ENCODE measurements at places on chromosomes 11 and 22.

GRCh38 chr11:30381879-30382278 lies 59.0 kb downstream of the ARL14EP start:
- no peaks in the 10 kb centered on the region for H3K27me3 ChIP-seq
- H3K36me3 ChIP-seq, result no peaks in the 10 kb centered on the region
- H3K27ac ChIP-seq, result no peak overlapping the region
- H3K4me3 ChIP-seq, result no peak overlapping the region

DNA sequence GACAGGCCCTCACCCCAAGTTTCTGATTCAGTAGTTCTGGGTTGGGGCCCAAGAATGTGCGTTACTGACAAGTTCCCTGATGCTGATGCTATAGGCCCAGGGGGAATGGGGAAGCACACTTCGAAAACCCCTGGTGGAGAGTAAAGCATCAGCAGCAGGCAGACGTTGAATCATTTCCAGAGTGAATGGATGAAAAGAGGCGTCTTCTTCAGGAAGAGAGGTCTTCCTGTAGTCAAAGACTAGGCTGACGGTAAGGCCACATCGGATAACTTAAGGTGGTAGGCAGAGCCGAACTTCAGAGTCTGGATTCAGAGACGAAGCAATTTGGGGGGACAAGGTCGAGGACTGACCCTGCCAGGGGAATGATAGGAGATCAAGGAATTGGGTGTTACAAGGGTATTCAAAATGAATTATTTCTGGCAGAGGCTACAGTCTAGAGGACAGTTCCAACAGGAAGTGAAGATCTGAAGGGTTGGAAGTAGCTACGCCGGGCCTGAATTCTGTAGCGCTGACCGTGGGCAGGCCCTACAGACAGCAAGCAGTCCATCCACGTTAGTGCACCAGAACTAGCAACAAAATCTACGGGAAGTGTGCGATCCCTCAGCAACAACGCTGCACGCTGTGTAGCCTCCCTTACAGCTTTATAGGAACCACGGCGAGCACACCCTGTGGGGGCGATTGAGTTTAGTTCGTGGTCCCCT lies 862 bp upstream of the CENATAC start:
- DNase-seq, result peak; percentile 47
- H3K27me3 ChIP-seq, result no peaks in the 10 kb centered on the region

DNA sequence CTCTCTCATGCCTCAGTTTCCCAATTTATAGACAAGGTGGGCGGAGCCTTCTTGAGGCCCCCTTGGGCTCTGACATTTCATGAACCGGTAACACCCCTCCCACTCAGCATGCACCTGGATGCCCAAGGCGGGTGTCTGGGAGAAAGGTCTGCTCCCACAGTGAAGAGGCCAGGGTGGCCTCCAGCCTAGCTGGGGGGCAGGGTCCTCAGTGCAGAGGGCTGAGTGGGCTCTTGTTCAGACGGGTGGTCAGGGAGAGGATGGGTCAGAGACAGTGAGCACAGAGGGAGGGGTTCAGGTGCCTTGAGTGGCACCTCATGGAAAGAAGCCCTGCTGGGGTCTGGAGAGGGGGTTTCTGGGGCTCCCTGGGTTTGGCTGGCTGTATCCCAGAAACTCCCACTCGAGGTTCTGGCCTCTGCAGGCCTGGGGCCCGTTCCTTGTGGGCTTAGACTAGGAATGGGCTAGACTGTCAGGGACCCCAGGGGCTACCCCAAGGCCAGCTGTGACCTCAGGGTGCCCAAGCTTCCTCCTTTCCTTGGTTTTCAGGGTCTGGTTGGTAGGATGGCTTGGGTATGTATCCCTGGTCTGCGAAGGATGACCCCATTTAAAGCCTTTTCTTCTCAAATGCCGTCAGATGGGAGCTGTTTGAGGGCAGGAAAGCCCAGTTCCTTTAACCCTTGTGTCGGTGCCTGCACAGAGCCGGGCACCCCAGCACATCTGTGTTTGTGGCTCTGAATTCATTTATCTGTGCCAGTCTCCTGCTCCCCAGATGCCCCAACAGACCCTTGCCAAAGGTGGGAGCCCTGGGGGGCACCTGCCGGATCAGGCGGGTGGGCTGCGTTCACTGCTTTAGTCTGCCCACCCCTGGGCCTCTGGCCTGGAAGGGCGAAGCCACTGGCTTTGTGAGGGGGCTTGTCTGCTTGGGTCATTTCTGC lies 1.2 kb downstream of the SYNGR1 start:
- no peak overlapping the region for H3K27ac ChIP-seq
- no peaks in the 10 kb centered on the region for H3K36me3 ChIP-seq
- peaks cover 20% of the 10 kb centered on the region for H3K27me3 ChIP-seq
- peaks cover 21% of the 10 kb centered on the region for H3K4me1 ChIP-seq

DNA sequence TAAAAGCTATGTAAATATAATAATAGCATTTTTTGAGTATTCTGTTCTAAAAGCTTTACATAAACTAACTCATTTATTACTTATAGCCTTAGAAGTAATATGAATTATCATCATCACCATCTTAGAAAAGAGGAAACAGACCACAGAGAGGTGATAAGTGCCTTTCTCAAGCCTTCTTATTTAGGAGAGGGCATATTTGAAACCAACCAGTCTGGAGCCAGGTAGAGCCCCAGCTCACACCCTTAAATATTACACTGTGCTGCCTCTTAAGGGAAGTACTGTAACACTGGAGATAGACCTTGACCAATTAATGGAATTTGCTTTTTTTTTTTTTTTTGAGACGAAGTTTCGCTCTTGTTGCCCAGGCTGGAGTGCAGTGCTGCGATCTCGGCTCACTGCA lies 2.3 kb downstream of the BCO2 start:
- H3K4me1 ChIP-seq, result peaks cover 3% of the 10 kb centered on the region
- H3K27me3 ChIP-seq, result peaks cover 3% of the 10 kb centered on the region
- H3K27ac ChIP-seq, result no peak overlapping the region
- H3K4me3 ChIP-seq, result no peak overlapping the region

GRCh38 chr22:38802671-38803121 lies 8.8 kb upstream of the DNAL4 start:
- peaks cover 11% of the 10 kb centered on the region for H3K4me1 ChIP-seq
- peaks cover 7% of the 10 kb centered on the region for H3K27me3 ChIP-seq
- H3K4me3 ChIP-seq, result no peak overlapping the region
- H3K36me3 ChIP-seq, result no peaks in the 10 kb centered on the region
- DNase-seq, result no peak
- H3K27ac ChIP-seq, result no peak overlapping the region

GRCh38 chr11:12523180-12523924 lies 146.0 kb downstream of the PARVA start:
- DNase-seq, result no peak
- H3K4me3 ChIP-seq, result no peak overlapping the region
- H3K27ac ChIP-seq, result no peak overlapping the region
- no peaks in the 10 kb centered on the region for H3K27me3 ChIP-seq

DNA sequence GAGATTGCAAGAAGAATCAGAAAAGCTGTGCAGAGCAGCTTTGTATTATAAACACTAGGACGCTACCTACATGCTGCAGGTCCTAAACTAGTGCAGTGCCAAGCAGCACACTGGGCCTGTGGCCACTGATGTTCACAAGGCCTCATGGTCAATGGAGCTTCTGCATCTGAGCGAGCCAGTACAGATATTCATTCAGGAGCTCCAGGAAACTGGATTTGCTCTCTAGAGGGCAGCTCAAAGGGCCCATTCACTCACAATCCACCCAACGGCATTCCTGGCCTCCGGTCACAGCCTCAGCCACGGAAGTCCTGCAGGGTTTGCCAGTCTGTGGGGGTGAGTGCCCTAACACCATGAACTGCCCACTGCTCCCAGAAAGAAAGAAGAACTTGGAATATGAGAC lies 5.8 kb upstream of the TBC1D10A start:
- no peak overlapping the region for H3K27ac ChIP-seq
- no peaks in the 10 kb centered on the region for H3K27me3 ChIP-seq
- peaks cover 3% of the 10 kb centered on the region for H3K4me1 ChIP-seq
- no peak for DNase-seq
- H3K4me3 ChIP-seq, result no peak overlapping the region

DNA sequence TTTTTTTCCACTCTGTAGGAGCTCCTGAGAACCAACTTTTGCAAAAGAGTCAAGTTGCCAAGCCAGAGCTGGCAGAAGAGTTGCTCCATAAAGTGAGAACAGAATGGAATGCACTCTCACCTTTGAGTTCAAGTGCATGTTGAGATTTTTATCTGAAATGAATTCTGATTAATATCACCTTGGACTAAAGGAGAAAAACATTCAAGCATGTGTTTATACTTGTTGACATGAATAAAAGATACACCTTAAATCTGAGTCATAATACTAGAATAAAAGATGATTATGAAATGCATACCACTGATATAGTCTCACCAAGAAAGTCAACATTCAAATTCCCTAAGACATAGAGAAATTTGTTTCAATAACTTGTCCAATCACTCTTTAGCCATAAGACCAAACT lies 37.8 kb downstream of the ARL14EP start:
- H3K4me3 ChIP-seq, result no peak overlapping the region
- H3K36me3 ChIP-seq, result no peaks in the 10 kb centered on the region
- H3K27ac ChIP-seq, result no peak overlapping the region
- H3K27me3 ChIP-seq, result no peaks in the 10 kb centered on the region

- no peaks in the 10 kb centered on the region for H3K4me1 ChIP-seq
- H3K36me3 ChIP-seq, result no peaks in the 10 kb centered on the region
- DNase-seq, result no peak
- H3K27me3 ChIP-seq, result no peaks in the 10 kb centered on the region
These were observed 34.5 kb downstream of the CSTPP1 start for GRCh38 chr11:46970913-46971625.

- peaks cover 12% of the 10 kb centered on the region for H3K4me1 ChIP-seq
- H3K27me3 ChIP-seq, result no peaks in the 10 kb centered on the region
- no peak overlapping the region for H3K4me3 ChIP-seq
- no peak overlapping the region for H3K27ac ChIP-seq
- no peaks in the 10 kb centered on the region for H3K36me3 ChIP-seq
These were observed 1.7 kb upstream of the PARVA start for GRCh38 chr11:12375720-12376119.

GRCh38 chr11:70481625-70482528 lies 83.5 kb downstream of the CTTN start:
- H3K4me1 ChIP-seq, result no peaks in the 10 kb centered on the region
- DNase-seq, result no peak
- no peak overlapping the region for H3K27ac ChIP-seq
- H3K36me3 ChIP-seq, result no peaks in the 10 kb centered on the region
- H3K27me3 ChIP-seq, result no peaks in the 10 kb centered on the region

- H3K4me1 ChIP-seq, result no peaks in the 10 kb centered on the region
- H3K36me3 ChIP-seq, result no peaks in the 10 kb centered on the region
- no peaks in the 10 kb centered on the region for H3K27me3 ChIP-seq
- no peak overlapping the region for H3K27ac ChIP-seq
- H3K4me3 ChIP-seq, result no peak overlapping the region
These were observed 165.2 kb upstream of the TBCEL start for GRCh38 chr11:120858740-120859139.

DNA sequence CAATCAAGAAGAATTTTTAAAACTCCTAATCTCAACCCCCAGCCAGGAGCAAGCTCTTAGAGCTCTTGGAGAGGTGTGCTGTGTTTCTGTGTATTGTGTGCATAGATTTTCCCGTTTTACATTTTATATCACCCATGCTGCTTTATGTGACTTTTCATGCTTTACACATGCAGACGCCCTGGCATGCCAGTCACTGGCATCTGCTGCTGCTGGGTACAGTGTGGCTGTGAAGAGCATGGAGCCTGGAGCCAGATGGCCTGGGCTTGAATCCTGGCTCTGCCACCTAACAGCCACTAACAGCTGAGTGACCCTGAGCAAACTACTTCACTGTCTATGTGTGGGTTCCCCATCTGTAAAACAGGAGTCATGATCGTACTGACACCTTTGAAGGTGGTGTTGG lies 23.1 kb downstream of the POLR3H start:
- peaks cover 49% of the 10 kb centered on the region for H3K36me3 ChIP-seq
- no peak for DNase-seq
- H3K27me3 ChIP-seq, result no peaks in the 10 kb centered on the region
- H3K27ac ChIP-seq, result no peak overlapping the region
- H3K4me1 ChIP-seq, result peaks cover 21% of the 10 kb centered on the region
- H3K4me3 ChIP-seq, result no peak overlapping the region

- no peak overlapping the region for H3K27ac ChIP-seq
- H3K4me1 ChIP-seq, result no peaks in the 10 kb centered on the region
- H3K36me3 ChIP-seq, result no peaks in the 10 kb centered on the region
- H3K4me3 ChIP-seq, result no peak overlapping the region
These were observed 44.9 kb downstream of the WNT11 start for GRCh38 chr11:76161261-76161961.

- no peak for DNase-seq
- H3K27me3 ChIP-seq, result no peaks in the 10 kb centered on the region
- peaks cover 26% of the 10 kb centered on the region for H3K36me3 ChIP-seq
- no peaks in the 10 kb centered on the region for H3K4me1 ChIP-seq
- no peak overlapping the region for H3K4me3 ChIP-seq
These were observed 24.6 kb downstream of the MYBPC3 start for GRCh38 chr11:47327949-47328348.

DNA sequence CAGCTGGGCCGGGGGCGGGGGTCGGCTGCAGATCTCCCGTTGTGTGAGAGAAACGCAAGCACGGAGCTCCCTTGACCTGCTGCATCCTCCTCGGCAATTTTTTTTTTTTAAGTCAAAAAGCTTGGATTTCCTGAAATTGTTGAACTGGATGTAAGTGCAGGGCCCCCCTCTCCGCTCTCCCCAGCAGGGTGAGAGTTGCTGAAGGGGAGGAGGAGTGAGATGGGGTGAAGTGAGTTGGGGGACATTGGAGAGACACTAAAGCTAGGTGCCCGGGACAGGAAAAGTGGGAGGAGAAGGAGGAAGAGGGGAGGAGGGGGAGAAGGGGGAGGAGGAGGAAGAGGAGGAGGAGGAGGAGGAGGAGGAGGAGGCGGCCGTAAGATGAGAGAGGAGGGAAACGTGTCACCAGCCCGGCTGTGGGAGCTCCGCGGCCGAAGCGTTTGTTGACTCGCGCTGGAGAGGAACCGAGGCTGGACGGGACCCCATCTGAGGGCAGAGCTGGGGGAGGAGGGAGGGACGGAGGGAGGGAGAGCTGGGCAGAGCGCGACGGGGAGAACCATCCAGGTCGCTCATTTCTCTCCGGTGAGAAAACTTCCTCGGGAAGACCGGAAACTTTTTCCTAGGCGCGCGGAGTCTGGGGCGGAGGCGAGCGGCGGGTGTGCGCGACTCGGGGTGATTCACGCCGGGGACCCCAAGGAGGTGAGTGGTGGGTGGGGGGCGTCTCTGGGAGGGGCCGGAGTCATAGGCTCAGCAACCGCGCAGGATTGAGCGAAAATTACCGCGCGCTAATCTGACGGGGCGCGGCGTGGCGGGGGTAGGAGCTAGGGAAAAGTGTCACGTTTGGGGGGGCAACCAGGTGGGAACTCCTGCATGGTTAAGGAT lies 80.2 kb downstream of the PRR5L start:
- H3K27ac ChIP-seq, result no peak overlapping the region
- no peaks in the 10 kb centered on the region for H3K36me3 ChIP-seq
- peaks cover 28% of the 10 kb centered on the region for H3K27me3 ChIP-seq
- H3K4me1 ChIP-seq, result peaks cover 34% of the 10 kb centered on the region
- no peak for DNase-seq

DNA sequence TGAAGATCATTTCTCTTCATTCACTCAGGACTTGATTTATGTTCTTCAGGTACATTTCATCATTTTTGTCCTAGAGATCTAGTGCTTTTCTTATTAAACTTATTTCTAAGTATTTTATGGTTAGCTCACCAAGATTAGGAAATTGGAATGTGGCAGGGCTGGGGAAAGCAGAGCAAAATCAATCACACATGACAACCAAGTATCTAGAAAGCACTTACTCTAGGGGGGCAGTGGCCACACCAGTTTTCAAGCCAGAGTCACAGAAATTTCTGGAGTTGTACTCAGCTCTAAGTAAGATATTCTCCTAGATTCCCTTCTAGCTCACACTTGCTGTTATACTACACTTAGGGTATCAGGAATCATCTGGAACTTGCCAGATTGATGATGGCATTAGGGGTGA lies 33.3 kb upstream of the MYEOV start:
- no peak overlapping the region for H3K27ac ChIP-seq
- no peak for DNase-seq
- H3K4me3 ChIP-seq, result no peak overlapping the region
- H3K4me1 ChIP-seq, result no peaks in the 10 kb centered on the region
- H3K36me3 ChIP-seq, result no peaks in the 10 kb centered on the region
